Sigmoid colon (tissue), 7 donors: ENCODE measurements at places on chromosomes 16 and 17. TPM values are rescaled to one million over a fixed set of nuclear protein-coding genes. Genes with fewer than 3 reads are reported as not detected.

GRCh38 chr16:10880594-10881452 lies 3.8 kb downstream of the CIITA start:
- H3K27me3 ChIP-seq, result peaks cover 7% of the 10 kb centered on the region
- H3K27ac ChIP-seq, result no peak overlapping the region

Gene CDH3
- 0.49 TPM for total RNA-seq

GRCh38 chr16:47774661-47775060 lies 313.5 kb downstream of the PHKB start:
- no peaks in the 10 kb centered on the region for H3K36me3 ChIP-seq
- H3K27me3 ChIP-seq, result no peaks in the 10 kb centered on the region
- H3K27ac ChIP-seq, result no peak overlapping the region

GRCh38 chr17:79852748-79853147 lies 13.5 kb upstream of the CBX4 start:
- H3K27me3 ChIP-seq, result peaks cover 6% of the 10 kb centered on the region
- H3K4me3 ChIP-seq, result no peak overlapping the region
- no peak overlapping the region for H3K27ac ChIP-seq
- no peak for DNase-seq
- H3K36me3 ChIP-seq, result no peaks in the 10 kb centered on the region
- H3K4me1 ChIP-seq, result no peaks in the 10 kb centered on the region

GRCh38 chr16:85036236-85037049 lies 8.8 kb downstream of the KIAA0513 start:
- peaks cover 14% of the 10 kb centered on the region for H3K36me3 ChIP-seq
- no peak overlapping the region for H3K4me3 ChIP-seq
- peak overlapping the region; percentile 86 for H3K27ac ChIP-seq
- H3K4me1 ChIP-seq, result no peaks in the 10 kb centered on the region
- no peak for DNase-seq

GRCh38 chr16:66918803-66919568 lies at the start of gene CDH16:
Gene CDH16 (minus strand): TSS chr16:66918885. CDS start chr16:66918065, 820 bp downstream.
- no peak within 1 kb of the TSS for H3K4me3 ChIP-seq
- no peak for DNase-seq
- no peaks in the 10 kb centered on the region for H3K4me1 ChIP-seq

DNA sequence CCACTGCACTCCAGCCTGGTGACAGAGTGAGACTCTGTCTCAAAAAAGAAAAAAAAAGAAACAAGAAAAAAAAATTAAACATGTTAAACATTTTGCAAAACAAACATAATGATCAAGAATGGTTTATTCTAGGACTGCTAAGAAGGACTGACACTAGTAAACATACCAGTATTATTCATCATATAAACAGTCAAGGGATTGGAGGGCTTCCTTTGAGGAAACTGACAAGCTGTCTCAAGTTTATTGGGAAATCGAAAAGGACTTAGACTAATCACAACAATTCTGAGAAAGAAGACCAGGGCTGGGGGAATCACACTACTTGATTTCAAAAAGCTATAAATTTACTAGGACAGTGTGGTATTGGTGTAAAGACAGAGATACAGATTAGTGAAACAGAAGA lies 75.5 kb downstream of the MYH10 start:
- no peaks in the 10 kb centered on the region for H3K36me3 ChIP-seq

GRCh38 chr16:56295739-56296527 lies 104.6 kb downstream of the GNAO1 start:
- H3K4me3 ChIP-seq, result no peak overlapping the region

GRCh38 chr16:4339455-4339854 lies 11.7 kb downstream of the PAM16 start:
- H3K36me3 ChIP-seq, result no peaks in the 10 kb centered on the region
- DNase-seq, result no peak

Gene CCL17
- not detected for total RNA-seq

Gene DNAJA2
- total RNA-seq, result 59.2 TPM

Gene MMP2
- 183 TPM for total RNA-seq

DNA sequence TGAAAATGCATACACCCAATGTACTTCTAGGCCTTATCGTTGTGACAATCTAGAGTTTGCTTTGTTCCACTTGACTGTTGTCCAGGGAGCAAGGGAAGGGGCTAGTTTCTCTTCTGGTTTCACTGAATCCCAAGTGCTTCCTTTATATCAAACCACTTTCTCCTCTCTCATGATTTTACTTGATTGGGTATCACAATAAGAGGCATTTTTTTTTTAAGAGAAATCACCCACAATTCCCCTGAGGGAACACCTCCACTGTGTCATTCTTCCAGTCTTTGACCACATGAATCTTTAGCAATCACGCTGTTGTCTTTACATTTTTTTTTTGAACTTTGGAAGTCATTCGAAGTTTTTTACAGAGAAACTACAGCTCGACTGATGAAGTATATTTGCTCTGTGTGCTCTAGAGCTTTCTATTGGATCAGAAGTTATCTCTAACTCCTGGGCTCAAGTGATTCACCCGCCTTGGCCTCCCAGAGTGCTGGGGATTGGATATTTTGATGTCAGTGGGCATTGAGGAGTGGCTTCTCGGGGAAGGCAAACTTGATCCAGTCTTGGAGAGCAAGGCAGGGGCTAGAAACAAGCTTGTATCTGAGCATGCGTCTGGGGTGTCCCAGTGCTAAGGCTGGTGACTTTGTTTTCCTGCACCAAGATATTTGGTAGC lies 3.0 kb downstream of the CDH1 start:
- no peaks in the 10 kb centered on the region for H3K4me1 ChIP-seq
- no peak for DNase-seq
- H3K36me3 ChIP-seq, result no peaks in the 10 kb centered on the region
